ENCODE measurements at places on chromosomes 16 and 17.

- DNase-seq: no peak
These were observed 210.0 kb downstream of the MAF start for GRCh38 chr16:79390481-79391051.

DNA sequence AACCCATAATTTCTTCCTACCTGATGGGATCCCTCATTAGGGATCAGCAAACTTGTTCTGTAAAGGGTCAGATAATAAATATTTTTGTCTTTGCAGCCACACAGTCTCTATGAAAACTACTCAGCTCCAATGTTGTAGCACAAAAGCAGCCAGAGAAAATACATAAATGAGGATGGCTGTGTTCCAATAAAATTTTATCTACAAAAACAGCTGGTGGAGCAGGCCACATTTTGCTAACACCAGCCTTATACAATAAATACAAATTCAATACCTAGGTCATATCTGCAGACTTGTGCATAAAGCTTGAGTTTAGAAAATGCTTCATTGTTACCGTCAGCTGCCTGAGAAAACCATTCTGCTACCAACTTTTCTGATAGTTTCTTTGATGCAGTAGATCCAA is 38.4 kb upstream of the INTS2 start:
- no peak for DNase-seq

DNA sequence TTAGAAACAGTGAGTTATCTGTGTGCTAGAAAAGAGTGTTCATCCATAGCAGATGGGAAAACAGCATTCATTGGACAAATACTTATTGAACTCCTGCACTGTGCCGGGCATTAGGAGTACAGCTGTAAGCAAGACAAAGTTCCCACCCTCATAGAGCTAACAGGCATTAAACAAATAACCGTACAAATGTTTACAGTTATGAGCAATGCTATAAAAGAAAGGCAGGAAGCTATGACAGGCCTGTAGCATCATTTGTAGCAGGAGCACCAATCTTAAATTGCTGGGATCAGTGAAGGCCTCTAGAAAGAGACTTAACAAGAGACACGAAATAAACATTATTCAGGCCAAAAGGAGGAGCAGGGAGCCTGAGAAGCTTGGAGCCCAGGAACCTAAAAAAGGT is 15.6 kb downstream of the SDR42E1 start:
- no peak for DNase-seq

GRCh38 chr16:2686912-2687507 is 4.7 kb downstream of the KCTD5 start:
- DNase-seq: peak; percentile 66

DNA sequence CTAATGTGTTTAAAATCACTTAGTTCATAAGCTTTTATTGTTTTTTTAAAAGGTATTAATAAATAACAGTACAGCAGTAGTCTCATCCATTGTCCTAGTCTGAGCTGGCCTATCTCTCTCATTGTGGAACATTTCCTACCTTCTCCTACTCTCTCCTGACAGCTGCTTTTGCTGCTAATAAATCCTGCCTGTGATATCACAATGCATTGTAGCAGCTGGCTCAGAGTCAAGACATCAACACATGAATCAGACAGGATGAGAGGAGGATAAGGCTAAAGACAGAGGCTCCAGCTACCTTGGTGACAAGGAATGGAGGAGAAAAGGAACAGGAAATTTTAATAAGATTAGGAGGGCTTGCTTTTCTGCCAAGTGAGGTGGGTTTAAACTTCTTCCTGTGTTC is 626.1 kb downstream of the HS3ST4 start:
- no peak for DNase-seq

DNA sequence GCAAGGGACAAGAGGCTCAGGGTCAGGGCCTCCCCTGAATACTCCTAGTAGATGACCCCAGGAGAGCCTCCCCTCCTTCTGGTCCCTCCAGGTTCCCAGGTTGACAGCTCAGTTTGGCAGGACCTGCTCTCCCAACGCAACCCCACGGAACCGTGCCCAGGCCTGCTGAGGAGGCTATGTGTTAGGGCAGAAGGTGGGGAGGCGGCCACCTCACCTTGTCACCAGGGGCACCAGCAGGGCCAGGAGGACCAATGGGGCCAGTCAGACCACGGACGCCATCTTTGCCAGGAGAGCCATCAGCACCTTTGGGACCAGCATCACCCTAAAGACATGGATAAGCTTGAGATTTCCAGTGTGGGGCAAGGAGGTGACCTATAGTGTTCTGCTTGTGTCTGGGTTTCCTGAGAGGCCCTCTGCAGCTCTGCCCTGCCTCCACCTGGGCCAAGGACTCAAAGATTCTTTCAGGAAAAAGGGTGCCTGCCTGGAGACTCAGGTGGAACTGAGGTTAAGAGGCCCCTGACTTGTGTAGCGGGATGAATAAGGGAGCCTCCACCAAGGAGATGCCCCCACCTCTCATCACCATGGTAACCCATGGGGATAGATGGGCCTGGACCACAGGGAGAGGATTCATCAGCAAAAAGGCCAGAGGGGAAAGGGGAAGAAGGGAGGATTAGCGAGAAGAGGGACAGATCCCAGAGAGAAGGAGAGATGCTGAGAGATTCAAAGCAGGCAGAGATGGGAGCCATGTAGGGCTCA is 10.7 kb downstream of the COL1A1 start:
- DNase-seq: no peak

DNA sequence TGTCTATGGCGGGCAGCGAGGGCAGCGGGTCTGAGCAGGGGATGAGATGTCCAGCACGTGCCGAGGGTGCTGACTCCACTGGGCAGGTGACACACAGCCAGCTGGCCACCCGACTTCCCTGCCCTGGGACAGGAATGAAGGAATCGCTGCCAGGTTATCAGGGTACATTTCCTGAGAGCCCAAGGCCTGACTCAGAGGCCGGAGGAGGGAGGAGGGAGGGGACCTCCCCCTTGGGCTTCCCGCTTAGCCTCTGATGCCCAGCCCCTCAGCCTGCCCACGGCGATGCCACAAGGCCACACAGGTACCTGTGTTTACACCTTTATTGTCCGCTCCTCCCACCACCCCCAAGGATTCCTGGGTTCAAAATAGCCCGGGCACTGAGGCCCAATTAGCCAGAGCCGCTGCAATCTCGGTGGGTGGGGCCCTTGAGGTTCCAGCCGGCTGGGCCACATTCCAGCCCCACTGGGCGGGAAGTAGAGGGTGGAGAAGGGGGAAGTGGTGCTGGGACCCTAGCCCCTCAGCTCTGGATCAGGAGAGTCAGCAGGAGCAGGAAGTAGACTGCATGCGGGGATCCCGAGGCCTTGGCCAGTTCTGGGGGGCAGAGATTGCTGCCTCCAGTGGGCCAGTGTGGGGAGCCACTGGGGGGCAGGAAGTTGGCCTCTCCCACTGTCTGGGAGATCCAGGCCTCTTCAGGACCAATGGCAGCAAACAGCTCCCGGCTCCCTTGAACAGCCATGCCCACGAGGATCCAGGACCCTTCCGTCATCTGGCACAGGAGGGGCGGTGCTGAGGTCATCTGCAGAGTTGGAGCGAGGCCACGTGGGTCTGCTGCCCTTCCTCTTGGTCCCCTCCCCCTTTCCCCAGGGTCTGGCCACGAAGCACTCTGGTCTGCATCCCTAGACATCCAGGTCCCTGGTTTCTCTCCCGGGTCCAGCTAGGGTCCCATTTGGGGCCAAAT is 3.4 kb upstream of the PRSS8 start:
- DNase-seq: no peak

GRCh38 chr16:78489072-78489471 is 389.6 kb downstream of the WWOX start:
- no peak for DNase-seq

DNA sequence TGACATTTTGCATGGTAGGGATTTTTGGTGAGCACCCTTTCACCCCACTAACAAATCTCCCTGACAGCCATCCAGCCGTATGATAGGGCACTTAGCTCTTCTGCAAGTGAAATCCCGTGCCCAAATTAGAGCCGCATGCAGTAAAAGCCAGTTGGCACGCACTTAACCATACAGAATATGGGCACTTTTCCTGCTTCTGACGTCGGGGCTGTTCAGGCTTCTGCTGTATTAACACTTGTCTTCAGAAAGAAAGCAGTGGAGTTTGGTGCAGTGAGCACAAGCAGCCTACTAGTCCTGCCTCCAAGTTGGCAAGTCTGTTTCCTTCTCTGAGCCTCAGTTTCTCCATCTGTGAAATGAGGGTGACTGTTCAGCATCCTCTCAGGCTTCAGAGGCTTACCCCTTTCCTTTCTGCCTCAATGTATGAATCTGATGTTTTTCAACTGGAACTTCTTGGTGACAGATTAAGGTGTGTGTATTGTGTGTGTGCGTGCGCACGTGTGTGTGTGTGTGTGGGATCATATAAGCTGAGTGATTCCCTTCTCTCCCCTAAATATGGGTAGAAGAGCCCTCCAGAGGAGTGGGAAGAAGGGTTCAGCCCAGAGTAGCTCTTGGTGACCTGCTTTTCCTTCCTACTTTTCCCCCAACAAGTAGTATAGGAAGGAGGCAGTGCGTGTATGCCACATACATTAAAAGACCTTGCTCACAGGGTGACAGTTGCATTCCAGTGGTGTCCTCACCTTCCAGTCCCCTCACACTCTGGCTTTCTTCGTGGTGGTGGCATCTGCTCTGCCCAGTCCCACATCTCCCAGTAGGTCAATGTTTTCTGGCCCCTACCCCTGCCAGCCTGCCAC is 19.0 kb downstream of the IGF2BP1 start:
- no peak for DNase-seq

DNA sequence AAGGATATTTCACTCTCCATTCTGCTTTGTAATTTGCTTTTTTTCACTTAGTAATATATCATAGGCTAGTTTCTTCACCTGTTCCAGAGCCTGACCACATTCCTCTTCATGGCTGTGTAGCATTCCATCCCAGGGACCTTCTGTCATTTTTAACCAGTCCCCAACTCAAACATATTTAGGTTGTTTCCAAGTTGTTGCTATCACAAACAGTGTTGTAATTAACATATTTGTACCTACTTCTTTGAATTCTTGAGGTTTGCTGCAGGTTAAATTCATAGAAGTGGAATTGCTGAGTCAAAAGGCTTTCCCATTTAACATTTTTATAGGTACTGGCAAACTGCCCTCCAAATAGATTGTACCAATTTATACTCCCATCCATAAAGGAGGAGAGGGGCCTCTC is 65.1 kb upstream of the MED9 start:
- no peak for DNase-seq

DNA sequence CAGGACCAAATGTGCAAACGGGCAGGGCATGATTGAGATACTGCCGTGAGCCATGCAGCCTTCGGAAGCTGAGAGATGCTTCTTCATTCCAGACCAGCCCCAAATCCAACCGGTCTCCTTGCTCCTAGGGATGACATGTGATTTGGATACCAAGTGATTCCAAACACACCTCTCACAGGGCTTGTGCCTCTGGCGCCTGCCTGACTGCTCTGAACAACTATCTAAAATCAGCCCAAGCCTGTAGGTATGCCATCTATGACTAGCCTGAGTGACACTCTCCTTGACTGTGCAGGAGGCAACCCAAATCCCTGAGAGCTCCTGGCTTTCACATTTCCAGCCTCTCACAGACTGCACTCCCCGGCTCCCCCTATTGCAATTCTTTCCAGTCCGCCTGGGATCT is 20.3 kb downstream of the DYNC1LI2 start:
- no peak for DNase-seq

- DNase-seq: no peak
These were observed 201.7 kb upstream of the PSMD7 start for GRCh38 chr16:74094962-74095361.

- DNase-seq: no peak
These were observed 67.1 kb upstream of the ZNF469 start for GRCh38 chr16:88315543-88316105.

GRCh38 chr16:55367301-55367811 is 43.4 kb downstream of the IRX6 start:
- no peak for DNase-seq

- no peak for DNase-seq
These were observed 10.6 kb downstream of the CNTD1 start for GRCh38 chr17:42809250-42809649.

- no peak for DNase-seq
These were observed 9.6 kb downstream of the MT1X start for GRCh38 chr16:56691885-56692284.

DNA sequence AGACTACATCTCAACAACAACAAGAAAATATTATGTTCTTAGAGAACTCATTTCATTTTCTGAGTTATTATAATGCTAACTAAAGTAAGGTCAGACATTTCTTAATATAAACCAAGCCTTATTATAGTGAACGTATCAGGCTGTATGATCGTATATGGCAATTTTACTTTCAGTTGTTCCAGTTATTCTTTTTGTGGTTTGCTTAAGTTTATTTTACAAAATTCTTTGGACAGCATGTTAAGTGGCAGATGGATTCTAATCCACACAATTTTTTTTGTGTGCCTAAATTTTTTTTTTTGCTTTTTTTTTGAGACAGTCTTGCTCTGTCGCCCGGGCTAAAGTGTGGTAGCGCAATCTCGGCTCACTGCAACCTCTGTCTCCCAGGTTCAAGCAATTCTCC is 59.0 kb downstream of the VMP1 start:
- no peak for DNase-seq

DNA sequence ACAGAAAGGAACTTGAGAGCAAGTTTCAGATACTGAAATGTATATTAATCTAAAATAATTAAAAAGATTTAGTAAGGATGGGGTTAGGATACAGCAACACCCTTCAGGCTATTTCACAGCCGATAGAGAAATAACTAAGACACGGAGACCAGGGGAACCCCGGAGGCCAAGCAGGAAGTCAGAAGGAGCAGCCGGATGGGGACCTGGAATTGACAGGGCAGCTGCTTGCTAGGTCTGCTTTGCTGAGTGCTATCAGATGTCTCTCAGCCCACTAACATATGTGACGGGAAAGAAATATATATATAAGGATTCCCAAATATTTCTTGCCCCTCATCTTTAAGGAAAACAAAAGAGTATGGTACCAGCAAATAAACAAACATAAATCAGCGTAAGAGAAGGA is 154.1 kb upstream of the CDH5 start:
- no peak for DNase-seq

DNA sequence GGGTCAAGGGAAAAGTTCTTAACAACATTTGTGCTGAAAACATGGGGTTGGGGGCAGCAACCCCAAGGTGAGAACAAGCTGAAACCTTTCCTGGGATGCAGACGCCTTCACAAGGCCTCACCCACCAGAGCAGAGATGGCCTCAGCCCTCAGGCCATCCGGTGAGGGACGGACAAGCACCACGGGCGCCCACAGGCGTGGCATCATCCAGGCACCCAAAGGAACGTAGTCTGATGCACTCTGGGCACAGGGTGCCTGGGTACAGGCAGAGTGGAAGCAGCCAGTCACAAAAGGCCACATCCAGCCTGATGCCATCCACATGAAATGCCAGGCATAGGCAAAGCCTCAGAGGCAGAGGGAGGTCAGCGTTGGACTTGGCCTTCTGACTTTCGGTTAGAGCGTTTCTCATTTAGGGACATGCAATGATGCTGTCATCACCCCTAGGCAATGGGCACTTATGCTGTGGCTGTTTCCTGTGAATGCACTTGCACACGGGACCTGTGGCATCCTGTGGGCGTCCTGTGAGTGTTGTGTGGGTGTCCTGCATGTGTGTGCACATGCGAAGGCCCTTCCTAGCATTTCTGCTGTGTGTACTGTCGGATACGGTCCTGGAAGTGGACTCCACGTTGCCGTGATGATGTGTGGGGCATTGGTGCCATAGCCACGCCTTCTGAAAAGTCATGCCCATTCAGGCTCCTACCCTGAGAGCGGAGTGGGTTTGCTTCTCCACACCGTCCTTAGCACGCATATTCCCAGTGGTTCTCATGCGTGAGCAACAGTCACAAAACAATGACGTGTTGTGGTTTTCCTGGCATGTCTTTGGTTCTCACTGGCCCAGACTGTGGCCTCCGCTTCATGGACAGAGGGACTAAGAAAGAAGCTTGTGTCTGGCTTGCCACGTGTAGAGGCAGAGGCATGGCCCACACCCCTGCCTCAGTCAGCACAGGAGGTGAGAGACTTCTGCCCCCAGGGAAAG is 52.7 kb upstream of the ZNF469 start:
- no peak for DNase-seq

Data from GM12864 (cell line).